Right lobe of liver (tissue), 6 donors: ENCODE measurements at places on chromosomes 13 and 19. TPM values are rescaled to one million over a fixed set of nuclear protein-coding genes. Genes with fewer than 3 reads are reported as not detected.

The TSHZ3 gene
- 1.3 TPM for total RNA-seq

The PRODH2 gene
- total RNA-seq: 172 TPM

The MISP3 gene
- 6.6 TPM for total RNA-seq

The GNG8 gene
- not detected for total RNA-seq

The TEAD2 gene
- total RNA-seq: 5.2 TPM

The CRX gene
- not detected for total RNA-seq

The PEX11G gene
- 11.0 TPM for total RNA-seq

The ZNF264 gene
- 12.0 TPM for total RNA-seq

GRCh38 chr13:33283195-33283911, 2.2 kb downstream of the STARD13 start:
- peaks cover 29% of the 10 kb centered on the region for H3K4me1 ChIP-seq
- no peaks in the 10 kb centered on the region for H3K36me3 ChIP-seq
- no peak for DNase-seq
- no peak overlapping the region for H3K4me3 ChIP-seq
- H3K27ac ChIP-seq: no peak overlapping the region

- DNase-seq: no peak
- peak overlapping the region; percentile 88 for H3K4me3 ChIP-seq
- H3K4me1 ChIP-seq: peaks cover 29% of the 10 kb centered on the region
- peak overlapping the region; percentile 61 for H3K27ac ChIP-seq
- no peaks in the 10 kb centered on the region for H3K27me3 ChIP-seq
- no peaks in the 10 kb centered on the region for H3K36me3 ChIP-seq
These were observed 312 bp downstream of the GSK3A start for GRCh38 chr19:42242069-42242511.

- H3K4me3 ChIP-seq: no peak overlapping the region
- DNase-seq: no peak
- no peaks in the 10 kb centered on the region for H3K36me3 ChIP-seq
These were observed 564.8 kb upstream of the SLITRK1 start for GRCh38 chr13:84446972-84447639.

DNA sequence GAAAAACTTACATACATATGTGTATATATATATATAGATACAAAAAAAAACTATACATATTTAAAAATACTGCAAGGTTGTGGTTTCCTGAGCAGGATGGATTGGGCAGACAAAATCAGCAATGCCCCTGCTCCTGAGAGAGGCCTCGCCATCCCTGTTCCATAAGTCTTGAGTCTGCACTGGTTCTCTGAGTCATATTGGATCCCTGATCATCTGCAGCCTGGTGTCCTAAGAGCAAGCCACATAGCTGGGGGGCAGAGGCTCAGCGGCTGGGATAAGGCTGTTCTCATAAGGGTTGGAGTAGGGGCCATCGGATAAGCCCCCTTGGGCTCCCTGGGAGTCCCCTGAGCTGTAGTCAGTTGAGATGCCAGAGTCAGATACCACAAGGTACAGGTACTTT, 3.3 kb downstream of the SWSAP1 start:
- peak overlapping the region; percentile 9 for H3K27ac ChIP-seq
- H3K36me3 ChIP-seq: no peaks in the 10 kb centered on the region
- H3K4me3 ChIP-seq: no peak overlapping the region
- DNase-seq: no peak
- peaks cover 34% of the 10 kb centered on the region for H3K4me1 ChIP-seq

DNA sequence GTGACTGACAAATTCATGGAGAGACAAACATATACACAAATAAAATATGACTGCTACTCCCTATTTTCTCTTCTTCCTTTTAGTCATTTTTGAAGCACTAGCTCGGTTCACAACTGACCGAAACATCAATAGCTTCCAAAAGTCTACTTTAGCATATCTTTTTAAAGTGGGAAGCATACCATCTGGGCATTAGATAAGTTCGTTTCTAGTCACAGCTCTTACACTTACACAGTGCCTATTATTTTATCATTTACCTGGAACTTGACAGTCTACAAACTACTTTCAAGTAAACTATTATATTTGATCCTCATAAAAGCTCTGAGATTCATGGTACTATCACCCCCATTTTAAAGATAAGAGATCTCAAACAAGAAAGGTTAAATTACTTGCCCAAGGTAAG, 458.5 kb downstream of the LMO7 start:
- no peak for DNase-seq
- H3K36me3 ChIP-seq: no peaks in the 10 kb centered on the region
- H3K27me3 ChIP-seq: no peaks in the 10 kb centered on the region
- no peak overlapping the region for H3K4me3 ChIP-seq
- H3K4me1 ChIP-seq: no peaks in the 10 kb centered on the region

GRCh38 chr19:28297036-28297435, 915.9 kb downstream of the UQCRFS1 start:
- no peaks in the 10 kb centered on the region for H3K4me1 ChIP-seq
- no peak overlapping the region for H3K4me3 ChIP-seq
- H3K36me3 ChIP-seq: no peaks in the 10 kb centered on the region
- H3K27me3 ChIP-seq: no peaks in the 10 kb centered on the region
- H3K27ac ChIP-seq: no peak overlapping the region

GRCh38 chr19:44891016-44891882, at the start of gene TOMM40:
Gene TOMM40 (plus strand): TSS chr19:44891254. CDS start chr19:44891416, 162 bp downstream.
- DNase-seq: no peak
- peak within 1 kb of the TSS; percentile 97 for H3K4me3 ChIP-seq
- peaks cover 23% of the 10 kb centered on the region for H3K36me3 ChIP-seq
- no peaks in the 10 kb centered on the region for H3K27me3 ChIP-seq

DNA sequence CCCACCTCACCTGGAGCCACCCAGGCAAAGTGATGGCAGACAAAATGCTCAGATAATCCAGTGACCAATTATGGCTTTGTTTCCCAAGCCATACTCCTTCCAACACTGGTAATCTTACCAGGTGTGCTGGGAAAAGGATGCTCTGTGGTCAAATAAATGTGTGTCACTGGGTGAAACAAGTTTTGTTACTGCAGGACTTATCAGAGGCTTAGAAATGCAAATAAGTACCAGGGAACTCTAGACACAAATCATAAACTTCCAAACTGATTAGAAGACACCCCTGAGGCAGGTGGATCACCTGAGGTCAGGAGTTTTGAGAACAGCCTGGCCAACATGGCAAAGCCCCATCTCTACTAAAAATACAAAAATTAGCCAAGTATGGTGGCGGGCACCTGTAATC, 26.4 kb downstream of the PIN1 start:
- no peak overlapping the region for H3K27ac ChIP-seq
- DNase-seq: no peak
- no peaks in the 10 kb centered on the region for H3K27me3 ChIP-seq
- H3K36me3 ChIP-seq: no peaks in the 10 kb centered on the region

GRCh38 chr19:18422530-18423191, 3.5 kb downstream of the SSBP4 start:
- no peak overlapping the region for H3K4me3 ChIP-seq
- H3K27me3 ChIP-seq: no peaks in the 10 kb centered on the region
- H3K27ac ChIP-seq: no peak overlapping the region
- DNase-seq: no peak
- no peaks in the 10 kb centered on the region for H3K36me3 ChIP-seq

- H3K36me3 ChIP-seq: no peaks in the 10 kb centered on the region
- H3K4me1 ChIP-seq: peaks cover 16% of the 10 kb centered on the region
These were observed 233.9 kb downstream of the RGCC start for GRCh38 chr13:41691274-41691673.

DNA sequence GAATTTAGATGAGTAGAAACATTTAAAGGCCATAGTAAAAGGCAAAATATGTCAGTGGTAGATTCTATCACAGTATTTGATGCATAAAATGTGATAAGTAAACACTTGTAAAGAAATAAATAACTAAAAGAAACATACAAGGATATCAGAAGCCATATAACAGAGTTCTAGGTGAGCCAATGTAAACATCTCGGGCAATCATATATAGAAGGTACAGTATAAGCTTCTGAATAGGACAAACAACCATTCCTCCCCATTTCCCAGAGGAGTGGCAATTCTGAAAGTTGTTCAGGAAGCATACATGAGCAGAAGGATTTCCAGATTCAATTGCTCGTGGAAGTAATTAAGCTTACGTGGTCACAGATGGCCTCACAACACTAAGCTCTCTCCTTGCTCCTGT, 267.3 kb downstream of the LHFPL6 start:
- no peaks in the 10 kb centered on the region for H3K36me3 ChIP-seq
- H3K27ac ChIP-seq: no peak overlapping the region
- H3K27me3 ChIP-seq: no peaks in the 10 kb centered on the region
- DNase-seq: no peak
- H3K4me3 ChIP-seq: no peak overlapping the region

GRCh38 chr19:8334458-8335342, 8.4 kb downstream of the KANK3 start:
- no peaks in the 10 kb centered on the region for H3K27me3 ChIP-seq
- no peaks in the 10 kb centered on the region for H3K36me3 ChIP-seq
- peak overlapping the region; percentile 23 for H3K4me3 ChIP-seq
- H3K4me1 ChIP-seq: peaks cover 5% of the 10 kb centered on the region
- peak; percentile 64 for DNase-seq

GRCh38 chr19:38556521-38557174, 61.1 kb downstream of the MAP4K1 start:
- DNase-seq: no peak
- H3K36me3 ChIP-seq: no peaks in the 10 kb centered on the region

- no peaks in the 10 kb centered on the region for H3K36me3 ChIP-seq
- H3K4me3 ChIP-seq: no peak overlapping the region
- peaks cover 17% of the 10 kb centered on the region for H3K4me1 ChIP-seq
- no peak overlapping the region for H3K27ac ChIP-seq
- H3K27me3 ChIP-seq: no peaks in the 10 kb centered on the region
- DNase-seq: no peak
These were observed 13.4 kb downstream of the LYL1 start for GRCh38 chr19:13089139-13089856.
